ENCODE measurements at places on chromosomes 7 and 10. TPM values are rescaled to one million over a fixed set of nuclear protein-coding genes. Genes with fewer than 3 reads are reported as not detected.

DNA sequence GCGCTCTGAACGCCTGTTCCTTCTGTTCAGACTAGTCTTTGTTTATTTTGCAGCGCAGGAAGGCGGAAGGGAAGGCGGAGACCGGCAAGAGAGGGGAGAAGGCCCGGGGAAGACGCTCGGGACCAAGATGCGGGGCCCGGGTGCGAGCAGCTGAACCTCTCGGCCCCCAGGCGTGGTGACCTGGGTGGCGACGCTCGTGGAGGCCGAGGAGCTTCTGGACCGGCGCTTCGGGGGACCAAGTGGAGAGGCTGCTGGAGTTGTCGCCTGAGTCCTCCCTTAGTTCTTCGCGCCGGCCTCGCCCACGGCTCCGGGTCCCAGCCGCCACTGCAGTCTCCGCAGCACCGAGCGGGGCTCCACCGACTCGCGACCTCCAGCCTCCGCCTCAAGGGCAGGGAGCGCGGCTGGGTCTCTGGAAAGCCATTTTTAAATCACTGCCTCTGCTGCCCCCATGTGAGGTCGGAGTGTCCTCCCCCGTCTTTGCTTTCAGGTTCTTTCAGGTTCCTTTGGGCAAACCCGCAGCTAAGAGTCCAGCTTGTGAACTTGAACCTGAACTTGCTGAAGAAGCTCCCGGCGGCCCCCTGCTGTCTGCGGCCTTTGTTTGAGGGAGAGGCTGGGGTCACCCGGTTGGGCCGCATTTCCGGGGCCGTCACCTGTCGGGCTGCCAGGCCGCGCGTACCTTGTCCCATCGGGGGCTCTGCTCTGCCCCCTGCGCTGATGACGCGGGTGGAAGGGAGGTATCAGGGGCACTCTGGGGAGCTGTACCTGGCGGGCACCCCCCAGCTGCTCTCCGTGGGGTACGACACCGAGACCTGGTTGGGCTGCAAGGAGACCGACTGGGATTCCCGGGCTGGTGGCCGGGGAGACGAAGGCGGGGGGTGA is 136.0 kb downstream of the KIF20B start:
- DNase-seq: no peak

DNA sequence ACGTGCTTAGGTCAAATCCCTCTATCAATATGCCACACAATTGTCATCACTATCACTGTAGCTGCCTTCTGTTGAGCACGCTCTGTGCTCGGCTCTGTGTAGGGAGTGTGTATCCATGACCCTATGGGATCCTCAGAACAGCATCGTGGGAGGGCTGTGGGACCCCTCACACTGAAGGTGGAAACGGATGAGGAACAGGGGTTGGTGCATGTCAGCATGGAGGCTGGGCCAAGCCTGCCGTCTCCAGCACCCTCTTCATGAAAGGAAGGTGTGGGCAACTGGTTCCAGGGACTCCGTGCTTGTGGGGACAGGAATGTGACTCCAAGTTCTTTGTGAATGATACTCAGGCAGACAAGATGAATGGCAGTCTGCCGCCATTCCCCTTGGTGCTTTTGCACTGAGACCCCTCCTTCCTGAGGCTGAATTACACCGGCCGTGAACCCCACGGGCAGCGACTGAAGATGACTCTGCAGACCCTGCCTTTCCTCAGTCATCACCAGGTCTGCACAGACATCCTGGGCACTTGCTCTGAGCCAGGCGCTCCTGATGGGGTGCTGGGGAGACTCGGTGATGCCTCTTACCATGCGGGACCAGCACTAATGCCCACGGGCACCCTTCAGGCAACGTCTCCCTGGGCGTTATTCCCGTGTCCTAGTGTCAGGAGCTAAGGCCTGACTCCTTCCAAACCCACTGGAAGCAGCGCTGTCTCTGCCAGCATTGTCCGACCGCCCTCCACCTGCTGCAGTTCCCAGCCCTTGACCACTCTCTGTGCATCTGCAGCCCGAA is 495.2 kb downstream of the TCERG1L start:
- DNase-seq: no peak

- DNase-seq: no peak
Observed at GRCh38 chr7:55410667-55411239, 45.6 kb downstream of the LANCL2 start.

DNA sequence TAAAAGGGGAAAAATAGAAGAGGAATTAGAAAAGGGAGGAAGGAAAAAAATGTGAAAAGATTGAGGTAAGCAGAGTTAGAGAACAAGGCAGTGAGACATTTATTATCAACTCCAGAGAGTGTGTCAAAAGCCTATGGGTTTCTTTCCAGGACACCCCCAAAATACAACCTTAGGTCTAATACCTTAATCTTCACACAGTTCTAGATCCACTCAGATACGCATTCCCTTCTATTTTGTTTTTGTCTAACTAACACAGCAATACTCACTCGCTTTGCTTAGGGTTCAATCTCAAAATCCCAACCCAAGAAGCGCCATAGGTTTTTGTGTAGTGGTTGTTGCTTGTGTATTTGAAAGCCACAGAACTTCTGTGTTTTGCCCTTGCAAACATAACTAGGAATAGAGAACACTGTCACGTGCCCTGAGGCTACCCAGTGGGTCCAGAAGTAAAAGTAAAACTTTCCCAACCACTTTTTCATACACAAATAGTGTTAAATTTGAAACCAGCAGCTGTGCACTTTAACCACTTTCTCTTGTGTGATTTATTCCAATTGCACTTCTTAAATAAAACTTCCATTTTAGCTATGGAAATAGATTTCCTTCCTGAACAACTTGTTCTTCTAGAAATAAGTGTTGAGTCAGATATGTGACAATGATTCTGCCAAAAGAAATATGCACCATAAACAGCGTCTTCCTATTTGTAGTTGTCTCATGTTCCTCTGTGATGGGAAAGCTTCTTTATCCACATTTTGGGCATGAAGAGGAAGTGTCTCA is 414.7 kb upstream of the GHITM start:
- no peak for DNase-seq

DNA sequence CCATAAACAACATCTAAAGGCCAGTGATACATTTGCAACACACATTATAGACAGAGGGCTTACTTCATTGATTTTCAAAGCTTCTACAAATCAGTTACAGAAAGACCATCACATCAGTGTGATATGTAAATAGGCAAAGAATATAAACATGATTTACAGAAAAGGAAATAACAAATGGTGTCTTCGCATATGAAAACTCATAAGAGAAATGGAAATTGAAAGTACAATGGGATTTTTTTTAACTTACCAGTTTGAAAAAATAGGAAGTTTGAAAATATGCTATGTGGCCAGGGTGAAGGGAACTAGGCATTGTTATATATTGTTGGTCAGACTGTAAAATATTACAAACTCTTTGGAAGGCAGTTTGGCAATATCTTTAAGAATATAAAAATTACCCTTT is 27.3 kb downstream of the SEC23IP start:
- no peak for DNase-seq

GRCh38 chr10:790821-791551 is 101.5 kb upstream of the DIP2C start:
- DNase-seq: no peak

DNA sequence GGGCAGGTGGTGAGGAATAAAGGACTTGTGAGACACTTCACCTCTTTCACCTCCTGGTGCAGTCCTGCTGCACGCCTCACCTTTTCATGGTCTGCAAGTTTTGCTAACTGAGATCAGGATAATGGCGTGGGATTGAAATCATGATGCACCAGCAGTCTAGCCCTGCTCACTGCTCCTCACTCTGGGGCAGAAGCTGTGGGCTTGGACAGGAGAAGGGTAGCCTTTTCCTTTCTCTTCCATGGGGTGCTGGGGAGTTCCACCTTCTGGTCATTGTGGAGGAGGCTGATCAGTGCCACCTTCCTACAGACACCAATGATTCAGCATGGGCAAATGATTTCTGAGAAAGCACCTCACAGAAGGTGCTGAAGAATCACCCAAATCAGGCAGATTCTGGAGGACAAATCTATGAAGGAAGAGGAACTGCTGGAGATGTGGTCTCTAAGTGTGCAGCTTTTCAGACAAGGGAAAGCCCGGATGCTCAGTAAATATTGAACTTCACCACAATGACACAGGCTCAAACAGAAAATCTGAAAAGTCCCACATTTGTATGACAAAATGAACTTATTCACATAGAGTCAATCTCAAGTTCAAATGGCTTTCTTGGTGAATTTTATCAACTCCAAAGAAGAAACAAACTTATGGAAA is 19.7 kb downstream of the MBL2 start:
- DNase-seq: no peak

GRCh38 chr10:32963096-32963495 is 5.1 kb upstream of the ITGB1 start:
- peak; percentile 78 for DNase-seq

Gene WNT16
- 0.06 TPM for total RNA-seq

DNA sequence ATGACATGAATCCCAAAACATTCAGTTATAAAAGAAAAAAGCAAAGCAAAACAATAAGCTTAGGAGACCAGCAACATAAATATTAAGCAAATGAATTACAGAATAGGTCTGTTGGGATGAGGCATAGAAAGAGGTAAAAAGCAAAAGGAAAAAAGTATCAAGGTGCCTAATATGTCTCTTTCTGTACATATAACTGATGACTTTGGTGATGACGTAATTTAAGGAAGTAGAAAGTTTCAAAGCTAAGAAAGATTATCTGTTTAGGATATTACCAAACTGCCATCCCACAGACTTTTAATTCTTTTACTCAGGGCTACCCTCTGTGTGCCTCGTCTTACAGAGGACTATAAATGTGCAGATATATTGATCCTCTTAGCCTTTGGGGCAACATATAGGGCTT is 1066.5 kb downstream of the SORCS3 start:
- DNase-seq: no peak

Gene PFKFB3
- 23.3 TPM for total RNA-seq

DNA sequence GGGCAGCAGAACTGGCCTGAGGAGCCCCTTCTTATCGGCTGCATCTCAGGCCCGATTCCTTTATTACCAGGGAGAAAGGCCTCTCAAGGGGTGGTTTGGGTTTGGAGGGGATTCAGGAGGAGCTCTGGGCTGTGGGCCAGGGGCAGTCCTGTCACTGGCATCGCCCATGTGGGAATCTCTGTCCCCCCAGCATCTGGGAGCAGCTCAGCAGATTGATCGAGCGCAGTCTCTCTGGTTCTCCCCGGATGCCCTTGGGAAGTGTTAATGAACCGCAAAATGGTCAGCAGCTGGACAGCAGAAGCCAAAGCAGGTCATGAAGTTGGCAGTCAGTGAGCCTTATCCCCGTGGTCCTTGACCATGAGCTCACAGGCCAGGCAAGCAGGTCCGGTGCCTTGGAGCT is 104.4 kb upstream of the ANLN start:
- DNase-seq: no peak

Gene CASP2
- total RNA-seq: 21.5 TPM

Gene FUOM
- 20.1 TPM for total RNA-seq

GRCh38 chr10:51744235-51745000 is 45.0 kb upstream of the CSTF2T start:
- no peak for DNase-seq

Gene AGAP4
- total RNA-seq: 5.8 TPM

Gene PTF1A
- total RNA-seq: not detected

DNA sequence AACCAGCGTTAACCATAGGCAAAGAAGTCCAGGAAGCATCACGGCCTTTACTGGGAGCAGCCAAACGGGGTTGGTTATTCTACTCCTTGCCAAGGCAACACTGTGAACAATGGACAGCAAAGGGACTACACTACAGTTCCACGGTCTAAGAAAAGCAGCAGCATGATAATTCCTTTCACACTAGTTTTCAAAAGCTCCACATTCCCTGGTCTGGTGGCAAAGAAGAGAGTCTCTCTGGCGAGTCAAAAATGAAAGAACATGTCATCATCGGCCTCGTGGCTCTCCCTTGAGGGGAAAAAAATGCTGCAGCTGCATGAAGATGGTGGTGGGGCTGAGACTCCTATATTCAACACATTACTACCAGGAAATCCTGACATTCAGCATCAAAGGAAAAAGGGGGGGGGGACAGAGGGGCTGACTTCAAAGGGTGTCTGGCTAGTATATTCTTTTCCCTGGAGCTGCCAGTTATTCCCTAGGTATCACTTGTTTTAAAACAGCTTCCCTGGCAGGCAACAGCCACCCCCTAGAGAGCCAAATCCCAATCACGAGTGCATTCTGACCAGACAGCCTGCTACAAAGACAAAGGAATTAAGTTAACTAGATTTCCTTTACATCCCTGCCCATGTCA is 49.1 kb downstream of the SLC37A3 start:
- peak; percentile 31 for DNase-seq

DNA sequence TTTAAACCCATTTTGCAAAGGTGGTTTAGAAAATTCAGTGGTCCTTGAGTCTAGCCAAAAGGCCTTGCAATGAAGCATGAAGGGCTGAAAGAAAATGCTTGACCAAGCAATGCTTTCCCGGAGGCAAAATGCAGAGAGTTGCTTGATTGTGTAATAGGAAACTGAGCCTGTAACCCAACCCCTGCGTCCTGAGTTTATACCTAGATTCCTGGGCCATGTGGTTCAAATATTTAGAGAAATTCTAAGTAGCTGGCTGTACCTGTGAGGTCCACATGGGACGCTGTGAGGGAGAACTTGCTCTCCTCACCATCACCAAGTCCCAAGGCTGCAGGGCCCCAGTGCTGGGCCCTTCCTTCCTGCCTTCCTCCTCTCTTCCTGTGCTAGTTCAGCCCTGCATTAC is 45.7 kb downstream of the CXCL12 start:
- DNase-seq: no peak

DNA sequence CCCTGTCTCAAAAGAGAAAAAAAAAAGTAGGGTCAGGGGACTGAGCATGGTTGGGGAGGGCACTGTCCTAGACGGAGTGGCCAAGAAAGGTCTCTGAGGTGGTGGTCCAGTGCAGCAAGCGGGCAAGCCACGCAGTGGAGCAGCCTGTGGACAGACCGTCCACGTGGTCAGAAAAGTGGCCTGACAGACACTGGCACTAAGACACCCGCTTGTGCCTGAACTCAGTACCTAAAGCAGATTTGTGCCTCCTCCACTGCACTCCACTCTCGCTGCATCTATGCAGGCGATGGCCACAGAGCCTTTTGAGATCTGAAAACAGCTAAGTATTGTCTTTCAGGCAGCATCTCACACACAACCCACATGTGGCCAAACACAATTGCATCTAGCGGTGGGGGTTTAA is 8.8 kb downstream of the ASB10 start:
- no peak for DNase-seq

DNA sequence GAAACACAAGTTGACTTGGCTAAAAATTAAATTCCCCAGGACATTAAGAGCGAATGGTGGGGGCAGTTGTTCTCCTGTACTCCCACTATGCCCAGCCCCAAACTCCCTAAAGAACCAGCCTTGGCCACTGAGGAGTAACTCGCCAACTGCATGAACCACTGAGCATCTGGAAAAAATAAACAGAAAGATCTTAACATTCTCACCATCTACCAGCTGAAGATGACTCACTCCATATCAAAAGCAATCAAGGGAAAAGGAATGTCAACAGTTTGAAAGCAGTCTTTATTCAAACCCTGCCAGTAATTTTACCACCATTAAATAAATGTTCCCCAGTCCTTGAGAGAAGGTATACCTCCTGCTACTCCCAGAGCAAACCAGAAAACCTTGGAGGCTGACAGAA is 45.4 kb downstream of the CTTNBP2 start:
- peak; percentile 90 for DNase-seq

DNA sequence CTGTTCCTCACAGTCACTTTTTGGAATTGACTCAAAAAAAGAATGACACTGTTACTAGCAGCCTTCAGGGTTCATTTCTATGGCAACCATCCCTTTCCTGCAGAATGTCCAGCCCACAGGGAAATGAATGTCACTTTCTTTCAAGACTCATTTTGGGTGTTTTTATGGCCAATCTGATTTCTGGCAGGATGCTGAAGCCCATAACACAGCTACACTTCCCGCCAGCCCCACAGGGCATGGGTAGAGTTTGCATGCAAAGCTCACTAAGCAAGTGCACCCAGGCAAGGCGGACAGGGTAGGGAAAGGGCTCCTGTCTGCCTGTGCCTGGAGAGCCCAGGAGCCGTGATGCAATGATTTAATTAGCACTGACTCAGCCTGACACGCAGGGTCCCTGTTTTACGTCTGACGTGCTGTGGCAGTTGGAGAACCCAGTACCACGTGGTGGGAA is 26.1 kb upstream of the GPAM start:
- no peak for DNase-seq
